ENCODE measurements at places on chromosomes 5 and 9.

DNA sequence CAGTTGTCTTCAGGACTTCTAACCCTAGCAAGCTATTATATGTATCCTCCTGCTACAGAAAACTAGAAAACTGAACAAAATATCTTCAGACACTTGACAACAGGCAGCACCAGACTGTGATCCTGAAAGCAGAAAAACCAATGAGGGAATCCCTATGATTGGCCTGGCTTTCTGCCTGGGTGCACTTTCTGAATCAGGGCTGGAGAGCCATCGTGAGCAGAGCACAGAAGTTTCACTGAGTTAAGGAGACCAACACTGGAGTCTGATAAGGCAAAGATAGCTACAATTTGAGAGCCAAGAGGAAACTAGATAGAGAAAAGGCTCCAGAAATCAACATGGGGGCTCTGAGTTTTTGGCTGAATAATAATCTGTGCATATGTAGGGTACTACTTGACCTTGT lies 106.5 kb downstream of the FANCC start:
- DNase-seq = no peak

DNA sequence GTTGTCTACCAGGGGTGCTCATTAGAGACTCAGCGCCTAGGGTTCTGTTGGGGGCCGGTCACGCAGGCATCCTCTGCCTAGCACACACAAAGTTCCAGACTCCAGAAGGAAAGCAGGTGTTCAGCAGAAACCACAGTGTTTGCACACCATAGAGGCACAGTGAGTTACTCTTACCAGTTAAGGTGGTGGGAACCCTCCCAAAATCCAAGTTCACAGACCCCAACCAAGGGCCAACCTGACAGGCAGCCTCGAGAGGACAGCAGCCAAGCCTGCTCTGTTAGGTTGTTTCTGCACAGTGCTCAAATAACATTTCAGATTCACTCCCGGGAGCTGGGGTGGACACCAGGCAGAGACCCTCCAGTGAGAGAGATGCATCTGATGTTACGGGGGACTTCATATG lies 36.2 kb downstream of the SECISBP2 start:
- DNase-seq = no peak

DNA sequence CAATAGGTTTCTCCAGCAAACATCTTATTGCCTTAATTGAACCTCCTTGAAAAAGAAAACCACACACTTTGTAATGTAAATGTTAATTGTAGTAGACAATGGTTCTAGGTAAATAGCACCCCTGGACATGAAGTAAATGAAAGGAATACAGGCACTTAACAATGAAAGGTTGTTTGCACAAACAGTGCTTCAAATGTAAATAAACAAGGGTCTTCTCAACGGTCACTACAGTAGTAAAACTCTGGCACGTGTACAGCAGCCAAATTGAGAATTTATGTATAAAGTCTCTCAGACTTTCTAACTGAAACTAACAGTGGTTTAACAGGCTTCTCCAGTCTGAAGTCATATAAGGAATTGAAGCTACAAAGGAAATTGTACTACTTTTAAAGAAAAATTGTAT lies 218.3 kb downstream of the MEF2C start:
- no peak for DNase-seq

GRCh38 chr5:32520356-32520755 lies 65.0 kb upstream of the SUB1 start:
- no peak for DNase-seq

GRCh38 chr5:78905084-78905938 lies 79.8 kb downstream of the ARSB start:
- no peak for DNase-seq

- no peak for DNase-seq
These were observed 41.4 kb upstream of the CPLX2 start for GRCh38 chr5:175829813-175830585.

DNA sequence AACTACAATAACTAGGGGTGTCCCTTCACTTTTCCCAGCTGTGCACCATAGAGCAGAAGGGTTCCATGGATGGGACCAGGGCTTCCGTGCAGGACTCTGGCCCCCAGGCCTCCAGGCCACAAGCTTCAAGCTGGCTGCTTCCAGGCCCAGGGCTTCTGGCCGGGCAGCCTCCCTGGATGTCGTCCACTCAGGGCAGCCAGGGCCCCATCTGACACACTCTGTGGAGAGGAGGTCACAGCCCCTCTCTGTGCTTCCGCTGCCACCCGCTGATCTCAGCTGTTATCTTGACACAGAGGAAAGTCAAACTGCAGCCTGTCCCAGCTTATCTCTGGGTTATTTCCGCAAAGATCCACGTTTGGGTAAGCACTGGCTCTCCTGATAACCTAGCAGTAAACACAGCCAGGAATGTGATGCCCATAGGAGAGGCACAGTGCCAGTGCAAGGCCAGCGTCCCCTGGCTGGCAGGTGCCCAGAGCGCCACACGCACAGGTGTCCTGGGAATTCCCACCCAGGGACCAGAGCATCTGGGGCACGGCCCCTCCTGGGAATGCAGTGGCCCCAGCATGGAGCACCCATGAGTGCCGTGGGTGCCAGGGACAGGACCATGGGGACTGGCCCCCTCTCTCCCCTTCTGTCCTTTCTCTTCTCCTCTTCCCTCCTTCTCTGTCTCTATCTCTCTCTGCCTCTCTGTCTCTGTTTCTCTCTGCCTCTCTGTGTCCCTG lies 15.6 kb upstream of the SLC6A19 start:
- no peak for DNase-seq

- no peak for DNase-seq
These were observed 91.3 kb upstream of the FST start for GRCh38 chr5:53389093-53389492.
